CD4-positive, alpha-beta T cell treated with Interleukin-17A for 1 hour (primary cell): ENCODE measurements at places on chromosomes 11 and 22.

DNA sequence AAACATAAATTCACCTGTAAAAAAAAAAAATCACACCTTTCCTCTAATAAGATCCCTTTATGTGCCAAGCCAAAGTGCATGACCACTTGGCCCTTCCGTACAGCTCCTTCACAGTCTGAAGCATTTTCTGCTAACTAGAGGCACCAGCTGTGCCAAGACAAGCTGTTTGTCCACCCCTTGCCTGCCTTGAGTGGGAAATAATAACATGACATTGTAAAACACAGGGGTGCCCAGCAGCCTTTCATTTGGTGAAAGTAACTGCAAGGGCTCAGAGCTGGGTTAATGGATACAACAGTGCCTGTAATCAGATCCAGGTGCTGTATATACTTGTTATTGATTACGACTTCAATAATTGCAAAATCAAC lies 59.2 kb downstream of the DDIAS start:
- peak; percentile 8 for DNase-seq

DNA sequence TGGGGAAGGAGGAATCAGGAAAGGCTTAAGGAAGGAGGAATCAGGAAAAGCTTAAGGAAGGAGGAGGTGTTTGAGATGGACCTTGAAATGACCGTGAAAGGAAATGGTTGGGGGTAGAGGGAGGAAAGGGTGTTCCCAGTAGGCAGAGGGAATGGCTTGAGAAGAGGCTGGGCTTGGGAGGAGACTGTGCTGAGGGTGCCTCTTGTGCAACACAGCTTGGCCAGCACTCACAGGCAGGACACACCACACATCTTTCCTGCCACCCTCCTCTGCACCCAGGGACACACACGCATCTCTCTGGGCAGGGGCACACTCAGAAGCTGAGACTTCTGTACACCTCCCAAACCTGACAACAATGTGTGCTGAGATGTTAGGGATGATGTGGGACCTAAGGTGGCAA lies 151.4 kb downstream of the FBXO7 start:
- no peak for DNase-seq

DNA sequence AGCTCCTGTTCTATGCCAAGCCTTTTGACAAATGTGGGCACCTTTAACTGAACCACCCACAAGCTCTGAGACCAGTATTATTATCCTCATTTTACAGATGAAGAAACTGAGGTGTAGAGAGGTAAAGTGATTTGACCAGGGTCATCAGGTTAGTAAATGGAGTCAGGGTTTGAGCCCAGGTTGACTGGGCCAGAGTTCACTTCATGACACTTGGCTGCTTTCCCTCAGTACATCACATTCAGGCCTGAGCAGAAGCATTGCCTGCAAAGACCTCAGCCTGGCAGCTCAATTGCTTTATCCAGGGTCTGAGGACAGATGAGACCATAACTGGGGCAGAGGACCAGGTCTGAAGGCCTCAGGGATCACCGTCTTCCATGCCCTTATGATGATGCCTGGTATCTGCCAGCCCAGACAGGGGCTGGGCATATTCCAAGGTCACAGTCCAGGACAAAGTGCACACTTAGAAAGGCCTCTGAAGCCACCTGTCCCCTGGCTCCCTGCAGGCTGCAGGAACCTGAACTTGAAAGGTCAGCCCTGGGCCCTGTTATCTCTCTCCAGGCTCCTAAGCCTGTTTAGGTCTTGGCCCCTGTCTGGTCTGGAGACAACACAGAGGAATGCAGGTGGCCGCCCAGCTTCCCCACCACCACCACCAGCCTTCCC lies 32.0 kb downstream of the POU2AF3 start:
- no peak for DNase-seq

GRCh38 chr11:116865696-116866095 lies 28.3 kb upstream of the APOA1 start:
- DNase-seq = no peak

DNA sequence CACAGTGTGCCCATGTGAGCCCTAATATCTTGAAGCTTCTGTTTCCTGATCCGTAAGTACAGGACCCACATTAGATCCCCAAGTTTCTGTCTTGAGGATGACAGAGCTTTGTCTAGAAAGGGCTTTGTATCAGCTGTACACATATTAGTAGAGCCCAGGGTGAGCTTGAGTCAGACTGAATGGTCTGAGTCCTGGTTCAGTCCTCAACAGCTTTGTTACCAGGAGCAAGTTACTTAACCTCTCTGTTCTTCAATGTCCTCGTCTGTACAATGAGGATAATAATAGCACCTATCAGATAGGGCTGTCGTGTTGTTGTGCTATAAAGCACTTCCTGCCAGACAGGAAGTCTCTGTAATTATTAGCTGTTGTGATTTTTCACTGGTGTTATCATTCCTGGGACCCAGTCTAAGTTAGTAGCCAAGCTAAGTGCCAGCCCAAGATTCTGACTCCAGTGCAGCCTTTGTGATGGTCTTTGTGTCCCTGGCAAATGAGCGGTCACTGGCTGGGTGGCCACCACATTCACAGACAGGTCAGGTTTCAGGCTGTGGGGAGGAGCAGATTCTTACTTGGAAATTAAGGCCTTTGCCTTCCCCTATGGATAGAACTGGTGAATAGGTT lies 6.8 kb downstream of the TOM1 start:
- DNase-seq = peak; percentile 61

GRCh38 chr11:79170321-79170720 lies 270.5 kb downstream of the TENM4 start:
- no peak for DNase-seq

- DNase-seq = no peak
Observed at GRCh38 chr11:46983598-46983997, 47.0 kb downstream of the CSTPP1 start.
